Left ventricle myocardium inferior (tissue), 1 donor: ENCODE measurements at places on chromosomes 12 and 14. TPM values are rescaled to one million over a fixed set of nuclear protein-coding genes. Genes with fewer than 3 reads are reported as not detected.

DNA sequence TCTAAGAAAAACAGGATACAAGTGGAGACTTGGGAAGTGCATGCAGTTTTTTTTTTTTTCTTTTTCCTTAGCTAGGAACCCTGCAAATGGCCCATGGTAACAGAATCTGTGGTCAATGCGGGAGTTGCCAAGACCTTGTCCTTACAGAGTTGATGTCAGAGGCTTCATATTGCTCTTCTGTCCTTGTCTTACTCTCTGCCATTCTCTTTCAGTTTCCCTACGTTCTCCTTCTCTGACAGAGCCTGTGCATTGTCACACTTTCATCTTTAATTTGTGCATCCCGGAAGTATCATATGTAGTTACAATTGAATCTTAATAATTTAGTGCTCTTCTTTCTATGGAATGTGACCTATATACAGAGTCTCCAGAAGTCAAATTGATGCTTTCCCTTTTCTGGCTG lies 986.9 kb downstream of the TMEM121 start:
- no peaks in the 10 kb centered on the region for H3K4me1 ChIP-seq
- no peak for DNase-seq
- peaks cover 61% of the 10 kb centered on the region for H3K27me3 ChIP-seq
- H3K36me3 ChIP-seq: no peaks in the 10 kb centered on the region
- H3K4me3 ChIP-seq: no peak overlapping the region

GRCh38 chr12:55724226-55724939 lies 4.2 kb downstream of the RDH5 start:
- peak overlapping the region; percentile 98 for H3K27ac ChIP-seq
- peaks cover 45% of the 10 kb centered on the region for H3K36me3 ChIP-seq
- peaks cover 85% of the 10 kb centered on the region for H3K4me1 ChIP-seq
- no peaks in the 10 kb centered on the region for H3K27me3 ChIP-seq
- H3K4me3 ChIP-seq: no peak overlapping the region
- DNase-seq: peak; percentile 74

GRCh38 chr14:92973261-92973797 lies 50.4 kb downstream of the CHGA start:
- H3K27ac ChIP-seq: peak overlapping the region; percentile 89
- peaks cover 67% of the 10 kb centered on the region for H3K4me1 ChIP-seq
- no peaks in the 10 kb centered on the region for H3K27me3 ChIP-seq
- peaks cover 16% of the 10 kb centered on the region for H3K36me3 ChIP-seq
- DNase-seq: peak; percentile 82
- H3K4me3 ChIP-seq: no peak overlapping the region

DNA sequence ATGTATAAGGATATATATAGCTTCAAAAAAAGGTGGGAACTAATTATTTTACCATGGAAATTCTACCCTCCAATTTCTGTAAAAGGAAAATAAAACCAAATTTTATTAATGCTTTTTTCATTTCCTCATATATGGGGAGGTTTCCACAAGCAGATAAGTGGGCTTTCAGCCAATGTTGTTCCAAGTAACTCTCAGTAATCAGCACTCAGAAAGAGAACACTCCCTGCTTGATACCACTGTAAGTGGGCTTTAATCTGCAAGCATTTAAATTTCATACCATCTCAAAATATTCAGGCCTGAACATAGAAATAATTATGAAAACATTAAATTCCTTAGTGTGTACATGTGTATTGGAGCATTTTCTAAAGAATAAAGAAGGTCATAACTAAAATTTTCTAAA lies 827.6 kb downstream of the C12orf50 start:
- H3K27ac ChIP-seq: peak overlapping the region; percentile 34
- H3K27me3 ChIP-seq: no peaks in the 10 kb centered on the region
- H3K36me3 ChIP-seq: no peaks in the 10 kb centered on the region
- H3K4me1 ChIP-seq: peaks cover 11% of the 10 kb centered on the region
- H3K4me3 ChIP-seq: no peak overlapping the region
- DNase-seq: no peak

Gene LHX5
- not detected for total RNA-seq

Gene PPP1R1A
- 75.0 TPM for total RNA-seq

Gene SALL2
- total RNA-seq: 3.4 TPM
